ENCODE measurements at places on chromosomes 7 and 10. TPM values are rescaled to one million over a fixed set of nuclear protein-coding genes. Genes with fewer than 3 reads are reported as not detected.

Gene PKD2L1
- total RNA-seq: not detected

Gene ORC5
- 20.0 TPM for total RNA-seq

Gene PRKCQ
- not detected for total RNA-seq

DNA sequence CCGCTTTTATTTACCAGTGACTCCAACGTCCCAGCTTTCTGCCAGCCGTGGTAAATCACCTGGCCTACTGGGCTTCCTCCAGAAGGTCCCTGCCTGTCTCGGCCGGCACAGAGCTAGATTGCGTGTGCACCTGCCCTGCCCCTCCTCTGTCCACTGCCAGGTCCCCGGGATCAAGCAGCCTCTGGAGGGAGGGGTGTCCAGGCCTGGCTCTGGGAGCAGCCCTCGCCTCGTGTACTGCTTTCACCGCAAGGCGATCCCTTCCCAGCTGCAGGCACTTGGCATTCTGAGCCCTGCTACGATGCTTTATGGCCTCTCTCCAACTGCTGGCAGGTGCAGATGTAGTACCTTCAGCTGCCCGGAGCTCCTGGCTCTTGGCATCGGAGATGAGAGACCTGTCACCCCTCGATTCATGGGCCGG is 7.4 kb downstream of the SLC29A3 start:
- no peak for DNase-seq

GRCh38 chr7:97116308-97116707 is 1.2 kb upstream of the SDHAF3 start:
- DNase-seq: no peak

GRCh38 chr7:107609811-107610261 is 29.8 kb downstream of the BCAP29 start:
- no peak for DNase-seq

DNA sequence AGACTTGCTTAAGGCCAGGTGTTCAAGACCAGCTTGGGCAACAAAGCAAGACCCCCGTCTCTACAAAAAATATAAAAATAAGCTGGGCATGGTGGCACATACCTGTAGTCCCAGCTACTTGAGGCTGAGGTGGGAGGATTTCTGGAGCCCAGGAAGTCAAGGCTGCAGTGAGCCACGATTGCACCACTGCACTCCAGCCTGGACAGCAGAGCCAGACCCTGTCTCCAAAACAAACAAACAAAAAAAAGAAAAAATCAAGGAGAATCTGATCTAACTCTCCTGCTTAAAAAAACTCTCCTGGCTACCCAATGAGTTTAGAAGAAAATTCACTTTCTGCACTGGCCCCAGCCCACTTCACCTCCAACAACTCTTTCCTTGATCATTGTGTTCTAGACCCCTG is 1.9 kb upstream of the KPNA7 start:
- DNase-seq: no peak

DNA sequence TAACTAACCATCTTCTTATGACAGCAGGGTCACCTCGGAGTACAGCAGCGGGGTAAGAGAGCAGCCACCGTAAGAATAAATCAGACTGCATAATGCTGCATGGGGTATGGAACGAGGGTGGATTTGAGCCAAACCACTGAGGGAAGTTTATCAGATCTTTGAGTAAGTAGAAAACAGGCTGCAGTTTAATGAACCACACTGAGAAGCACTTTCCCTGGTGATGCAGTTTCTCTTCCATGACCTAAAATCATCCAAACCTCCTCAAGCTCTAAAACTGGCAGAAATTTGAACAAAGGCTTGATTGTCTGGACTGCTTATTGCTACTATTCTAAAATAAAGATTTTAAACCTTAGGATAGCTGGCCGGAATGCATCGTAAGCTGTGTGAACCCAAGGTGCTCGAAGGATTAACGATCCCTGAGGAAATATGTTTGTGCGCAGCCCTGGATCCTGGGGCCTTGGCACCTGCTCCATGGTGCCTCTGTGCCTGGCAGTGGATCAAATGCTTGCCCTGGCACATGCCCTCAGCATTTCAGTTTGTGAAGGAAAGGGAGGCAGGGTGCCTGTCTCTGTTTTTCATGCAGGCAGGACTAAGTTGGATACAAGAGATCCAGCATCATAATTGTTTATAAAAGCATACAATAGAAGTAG is 322.7 kb downstream of the LHFPL3 start:
- DNase-seq: no peak

DNA sequence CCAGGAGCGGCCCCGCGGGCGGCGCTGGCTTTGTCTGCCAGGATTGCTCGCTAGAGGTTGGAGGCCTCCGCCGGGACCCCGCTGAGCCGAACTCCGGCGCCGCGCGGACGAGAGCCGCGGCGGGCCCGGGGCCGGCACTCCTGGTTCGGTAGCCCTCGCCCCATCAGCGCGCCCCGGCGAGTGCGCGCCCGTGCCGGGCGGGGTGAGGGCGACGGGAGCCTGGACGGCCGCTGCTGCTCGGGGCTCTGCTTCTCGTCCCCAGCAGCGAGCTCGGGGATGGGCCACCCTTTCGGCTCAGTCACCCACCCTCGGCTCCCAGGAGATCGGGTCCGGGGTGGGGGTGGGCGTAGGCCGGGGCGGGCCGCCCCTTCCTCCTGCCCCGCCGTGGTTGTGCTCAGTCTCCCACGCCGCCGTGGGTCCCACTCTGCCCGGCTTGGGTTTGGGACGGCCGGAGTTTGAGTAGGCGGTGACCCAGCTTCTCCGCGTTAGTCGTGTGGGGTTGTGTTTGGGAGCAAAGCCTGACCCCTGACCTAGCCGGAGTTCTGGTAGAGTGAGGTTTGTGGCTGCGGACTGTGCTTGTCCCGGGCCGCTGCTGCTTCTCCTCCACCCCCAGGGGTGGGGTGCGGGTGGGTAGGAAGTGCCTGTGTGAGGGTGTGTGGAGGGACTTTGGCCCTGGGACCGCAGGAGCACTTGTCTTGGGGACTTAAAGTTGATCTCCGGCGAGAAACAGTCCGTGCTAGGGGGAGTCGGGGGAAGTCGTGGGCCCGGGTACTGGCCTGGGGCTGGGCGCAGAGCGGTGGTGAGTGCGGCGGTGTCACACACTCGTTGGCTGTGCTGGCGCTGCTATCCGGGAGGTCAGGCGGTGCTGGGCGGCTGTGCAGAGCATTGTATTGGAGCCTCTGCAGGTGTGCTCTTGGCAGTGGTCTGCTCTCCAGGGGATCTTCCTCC is 677 bp downstream of the TSPAN14 start:
- peak; percentile 88 for DNase-seq

GRCh38 chr7:27168265-27168947 is 3.1 kb upstream of the HOXA9 start:
- no peak for DNase-seq

DNA sequence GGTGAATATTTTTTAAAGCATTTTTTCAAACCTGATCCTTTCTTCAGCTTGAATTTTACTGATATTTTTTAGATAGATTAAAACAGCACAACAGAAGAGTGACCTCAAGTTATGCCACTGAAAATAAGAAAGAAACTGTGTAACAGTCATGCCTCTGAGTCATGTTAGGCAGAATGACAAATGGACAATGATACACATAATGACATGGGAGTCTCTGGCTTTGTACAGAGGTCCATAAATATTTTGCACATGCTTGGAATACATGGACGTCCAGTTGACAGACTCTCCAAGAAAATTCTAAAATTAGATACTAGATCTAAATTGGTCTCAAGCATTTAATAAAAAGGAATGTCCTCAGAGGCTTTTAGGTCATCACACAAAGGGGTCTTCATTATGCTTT is 21.9 kb upstream of the SEMA3A start:
- DNase-seq: no peak

GRCh38 chr7:3378390-3379150 is 77.5 kb downstream of the SDK1 start:
- DNase-seq: no peak

DNA sequence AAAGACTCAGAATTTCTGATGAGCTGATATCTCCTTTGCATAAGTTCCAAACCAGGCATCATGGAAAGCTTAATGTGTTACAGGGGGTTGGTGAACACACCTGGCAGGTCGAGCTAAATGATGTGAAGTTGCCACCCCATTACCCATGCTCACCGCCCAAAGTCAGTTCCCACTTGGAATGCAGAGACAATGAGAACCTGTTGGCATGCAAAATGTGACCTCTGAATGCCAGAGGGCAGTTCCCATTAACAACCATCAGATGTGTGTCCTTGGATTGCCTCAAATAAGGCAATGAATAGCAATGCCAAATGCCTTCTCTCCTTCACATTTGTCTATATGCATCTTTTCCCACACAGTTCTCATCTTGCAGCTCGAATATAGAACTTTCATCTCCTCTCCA is 190.7 kb downstream of the CDCA7L start:
- no peak for DNase-seq

GRCh38 chr10:132458071-132458585 is 61.1 kb downstream of the PWWP2B start:
- no peak for DNase-seq

GRCh38 chr7:37957221-37957970 is 37.0 kb downstream of the EPDR1 start:
- DNase-seq: no peak

GRCh38 chr7:29149036-29149435 is 2.7 kb upstream of the CPVL start:
- DNase-seq: no peak

- no peak for DNase-seq
These were observed 3.1 kb downstream of the HNRNPA2B1 start for GRCh38 chr7:26197153-26198115.
